ENCODE measurements at places on chromosomes 1 and 21.

DNA sequence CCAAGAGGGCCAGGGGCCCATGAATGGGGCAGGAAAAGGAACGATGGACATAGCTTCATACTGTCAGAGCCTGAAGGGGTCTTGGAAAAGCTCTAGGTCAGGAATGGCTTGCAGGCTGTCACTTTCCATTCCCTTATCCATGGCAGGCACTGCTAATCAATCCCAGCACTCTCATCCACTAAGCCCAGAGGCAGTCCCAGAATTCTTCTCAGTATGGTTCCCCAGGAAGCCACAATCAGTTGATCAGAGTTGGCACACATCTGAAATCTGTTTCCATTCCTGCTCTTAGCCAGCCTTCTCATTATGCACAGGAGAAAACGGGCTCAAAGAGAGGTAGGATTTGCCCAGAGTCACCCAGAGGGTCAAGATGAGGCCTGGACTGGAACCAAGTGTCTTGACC lies 65.7 kb downstream of the LACTBL1 start:
- DNase-seq, result no peak

GRCh38 chr1:10915594-10915993 lies 96.9 kb upstream of the TARDBP start:
- no peak for DNase-seq

DNA sequence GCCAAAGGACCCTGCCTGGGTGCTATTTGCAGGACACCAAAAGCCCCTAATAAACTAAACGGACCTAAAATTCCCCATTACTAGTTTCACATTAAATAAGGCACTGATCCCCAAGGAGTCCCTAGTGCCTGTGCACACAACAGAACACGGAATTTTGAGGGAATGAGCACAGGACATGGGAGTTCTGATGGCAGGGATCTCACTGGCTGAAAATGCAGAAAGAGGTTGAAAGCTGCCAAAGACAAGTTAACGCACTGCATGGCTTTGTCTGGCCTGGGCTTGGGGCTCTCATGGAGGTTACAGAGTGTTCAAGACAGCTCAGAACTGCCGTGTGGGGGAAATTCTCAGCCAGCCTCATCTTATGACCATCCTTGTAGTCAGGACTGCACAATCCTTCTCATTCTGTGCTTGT lies 15.6 kb upstream of the ATP1B1 start:
- DNase-seq, result no peak

GRCh38 chr1:89552471-89553081 lies 27.9 kb downstream of the LRRC8B start:
- no peak for DNase-seq

DNA sequence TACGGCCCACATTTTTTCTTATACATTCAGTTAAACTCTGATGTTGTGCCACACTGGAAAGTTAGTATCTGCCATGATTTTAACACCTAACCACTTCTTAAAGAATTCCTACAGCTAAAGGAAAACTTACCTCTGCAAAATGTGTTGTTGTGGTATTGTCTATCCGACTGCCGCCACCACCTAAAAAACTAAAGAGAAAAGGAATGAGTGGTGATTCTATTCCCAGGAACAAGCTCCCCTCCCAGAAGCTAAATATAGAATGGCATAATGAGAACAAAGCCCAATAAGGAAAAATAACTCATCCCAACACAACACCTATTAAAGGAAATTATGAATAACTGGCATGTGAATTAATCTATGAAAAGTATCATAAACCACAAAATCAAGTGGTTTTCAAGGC lies 39.5 kb downstream of the RNF115 start:
- no peak for DNase-seq

- no peak for DNase-seq
These were observed 21.1 kb downstream of the CACNA1E start for GRCh38 chr1:181504399-181504842.

GRCh38 chr21:45244799-45245340 lies 42.8 kb downstream of the POFUT2 start:
- no peak for DNase-seq

GRCh38 chr1:193179094-193179493 lies 7.3 kb downstream of the B3GALT2 start:
- no peak for DNase-seq

- DNase-seq, result no peak
These were observed 75.2 kb downstream of the MPZL1 start for GRCh38 chr1:167797015-167797414.

- no peak for DNase-seq
These were observed 3.8 kb downstream of the RGS13 start for GRCh38 chr1:192639607-192640368.

DNA sequence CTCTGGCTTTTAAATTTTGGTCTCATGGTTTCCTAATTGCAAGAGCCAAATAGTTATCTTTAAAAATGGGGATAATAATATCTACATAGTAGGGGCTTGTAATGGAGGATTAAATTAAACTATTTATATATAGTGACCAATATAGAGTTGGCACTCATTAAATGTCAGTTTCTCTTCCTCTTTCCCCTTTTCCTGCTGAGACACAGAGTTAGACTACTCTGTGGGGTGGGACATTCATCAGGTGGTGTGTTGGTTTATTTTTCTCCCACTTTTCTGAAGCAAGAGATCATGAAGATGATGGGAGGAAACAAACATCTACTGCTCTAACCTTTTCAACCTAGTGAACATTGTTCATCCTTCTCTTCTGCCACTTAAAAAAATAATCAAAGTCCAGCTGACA lies 17.3 kb upstream of the RAP1A start:
- DNase-seq, result no peak

DNA sequence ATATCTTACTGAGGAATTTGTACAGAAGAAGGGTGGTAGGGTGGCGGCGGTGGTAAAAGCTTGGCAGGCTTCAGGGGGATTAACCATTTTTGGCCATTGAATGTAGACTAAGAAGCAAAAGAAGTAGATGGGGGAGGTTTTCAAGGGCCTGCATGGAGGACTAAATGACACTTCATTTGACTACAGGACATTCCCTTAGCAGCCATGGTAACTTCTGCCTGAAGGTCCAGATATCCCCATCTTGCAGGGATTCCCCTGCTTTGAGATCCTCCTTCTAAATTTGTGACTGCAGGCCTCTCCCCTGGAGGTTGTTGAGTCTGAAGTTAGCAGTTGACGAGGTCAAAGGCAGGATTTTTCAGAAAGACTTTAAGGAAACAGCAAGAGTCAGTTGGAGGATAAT lies 4.8 kb downstream of the VASH2 start:
- no peak for DNase-seq

DNA sequence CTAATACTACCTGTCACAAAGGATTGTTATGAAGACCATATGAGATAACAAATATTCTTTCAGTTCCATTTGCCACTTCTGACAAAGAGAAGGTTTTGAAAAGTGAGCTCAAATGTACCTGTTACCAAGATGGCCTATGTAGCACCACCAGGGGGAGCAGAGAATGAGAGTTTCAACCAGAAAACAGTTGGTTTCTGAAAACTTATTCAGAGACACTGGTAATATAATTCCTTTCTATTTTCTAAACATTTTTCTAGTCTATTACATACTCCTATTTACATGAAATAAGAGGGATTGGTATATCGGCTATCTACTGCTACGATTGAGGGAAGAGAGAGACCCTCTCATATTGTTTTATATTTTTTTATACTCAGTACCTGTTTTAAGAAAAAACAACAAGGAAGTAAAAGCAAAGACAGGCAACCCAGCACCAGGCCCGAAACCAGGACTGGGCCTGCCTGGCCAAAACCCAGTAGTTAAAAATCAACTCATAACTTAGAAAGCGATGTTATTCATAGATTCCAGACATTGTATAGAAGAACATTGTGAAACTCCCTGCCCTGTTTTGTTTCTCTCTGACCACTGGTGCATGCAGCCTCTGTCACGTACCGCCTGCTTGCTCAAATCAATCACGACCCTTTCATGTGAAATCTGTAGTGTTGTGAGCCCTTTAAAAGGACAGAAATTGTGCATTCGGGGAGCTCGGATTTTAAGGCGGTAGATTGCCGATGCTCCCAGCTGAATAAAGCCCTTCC lies 48.3 kb downstream of the IL23R start:
- DNase-seq, result no peak

- no peak for DNase-seq
These were observed 96.3 kb upstream of the GALNT2 start for GRCh38 chr1:229970714-229971113.

GRCh38 chr21:37358397-37358796 lies 8.2 kb upstream of the DYRK1A start:
- DNase-seq, result no peak

- no peak for DNase-seq
These were observed 22.7 kb downstream of the CRYAA start for GRCh38 chr21:43191521-43191920.

DNA sequence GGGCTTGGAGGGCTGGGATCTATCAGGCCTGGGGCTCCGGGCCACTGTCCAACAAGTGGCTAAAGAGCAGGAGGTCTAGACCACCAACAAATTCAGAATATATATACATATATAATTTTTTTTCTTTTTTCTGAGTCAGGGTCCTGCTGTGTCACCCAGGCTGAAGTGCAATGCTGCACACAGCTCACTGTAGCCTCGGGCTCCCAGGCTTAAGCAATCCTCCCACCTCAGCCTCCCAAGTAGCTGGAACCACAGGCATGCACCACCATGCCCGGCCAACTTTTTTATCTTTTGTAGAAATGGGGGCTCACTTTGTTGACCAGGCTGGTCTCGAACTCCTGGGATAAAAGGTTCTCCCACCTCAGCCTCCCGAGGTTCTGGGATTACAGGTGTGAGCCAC lies 6.8 kb upstream of the LAPTM5 start:
- no peak for DNase-seq

GRCh38 chr1:245108246-245108645 lies 46.5 kb upstream of the KIF26B start:
- no peak for DNase-seq

DNA sequence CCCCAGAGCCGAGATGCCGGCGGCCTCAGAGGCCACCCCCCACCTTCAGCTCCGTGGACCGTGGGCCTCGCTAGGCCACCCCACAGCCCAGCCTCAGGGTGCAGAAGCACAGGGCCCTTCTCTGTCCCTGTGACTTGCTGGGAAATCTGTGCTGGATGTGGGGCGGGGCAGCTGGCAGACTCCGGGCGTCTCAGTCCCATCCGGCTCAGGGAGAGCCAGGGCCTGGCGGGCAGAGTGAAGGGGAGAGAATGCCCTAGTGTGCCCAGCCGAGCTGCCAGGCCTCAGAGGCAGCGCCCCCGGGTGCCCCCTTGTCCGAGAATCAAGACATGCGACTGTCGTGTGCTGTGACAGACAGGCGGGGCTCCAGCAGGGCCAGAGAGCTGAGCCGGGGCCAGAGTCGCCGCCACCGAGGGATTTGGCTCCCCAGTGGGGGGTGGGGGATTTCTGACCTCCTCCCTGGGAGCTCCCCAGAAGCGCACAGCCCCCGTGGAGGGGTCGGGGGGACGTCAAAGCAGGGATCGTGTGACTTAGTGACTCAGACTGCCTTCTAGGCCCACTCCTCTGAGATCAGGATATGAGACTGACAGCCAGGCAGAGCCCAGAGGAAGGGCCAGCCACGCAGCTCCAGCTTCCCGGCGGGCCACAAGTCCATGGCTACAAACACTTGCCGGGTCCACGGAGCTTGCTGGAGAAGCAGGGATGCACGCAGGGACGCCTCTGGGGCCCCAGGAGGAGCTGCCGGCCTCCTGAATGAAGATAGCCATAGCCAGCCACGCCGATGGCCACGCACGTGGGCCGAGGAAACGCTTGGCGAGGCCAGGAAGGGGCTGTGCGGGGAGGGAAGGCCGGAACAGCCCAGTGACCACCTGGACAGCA lies 11.9 kb downstream of the COL6A1 start:
- DNase-seq, result no peak

DNA sequence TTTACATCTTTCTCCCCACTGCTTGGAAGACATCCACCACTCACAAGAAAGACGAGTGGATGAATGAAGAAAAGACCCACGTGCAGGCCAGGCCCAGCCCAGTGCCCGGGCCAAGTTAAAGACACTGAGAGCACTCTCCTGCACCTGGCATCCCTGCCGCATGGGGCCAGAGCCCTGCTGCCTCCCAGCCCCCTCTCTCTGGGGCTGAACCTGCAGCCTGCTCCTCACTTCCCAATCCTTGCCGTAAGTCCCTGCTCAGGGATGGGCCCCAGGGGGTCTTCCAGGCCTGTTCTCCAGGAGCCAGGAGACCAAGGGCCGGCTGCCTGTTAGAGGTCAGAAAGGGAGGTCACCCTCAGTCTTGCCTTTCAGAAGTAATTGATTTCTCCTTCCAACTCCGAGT lies 168.5 kb upstream of the ZC3H12A start:
- no peak for DNase-seq

- no peak for DNase-seq
These were observed 7.6 kb upstream of the RGS16 start for GRCh38 chr1:182611787-182612186.

DNA sequence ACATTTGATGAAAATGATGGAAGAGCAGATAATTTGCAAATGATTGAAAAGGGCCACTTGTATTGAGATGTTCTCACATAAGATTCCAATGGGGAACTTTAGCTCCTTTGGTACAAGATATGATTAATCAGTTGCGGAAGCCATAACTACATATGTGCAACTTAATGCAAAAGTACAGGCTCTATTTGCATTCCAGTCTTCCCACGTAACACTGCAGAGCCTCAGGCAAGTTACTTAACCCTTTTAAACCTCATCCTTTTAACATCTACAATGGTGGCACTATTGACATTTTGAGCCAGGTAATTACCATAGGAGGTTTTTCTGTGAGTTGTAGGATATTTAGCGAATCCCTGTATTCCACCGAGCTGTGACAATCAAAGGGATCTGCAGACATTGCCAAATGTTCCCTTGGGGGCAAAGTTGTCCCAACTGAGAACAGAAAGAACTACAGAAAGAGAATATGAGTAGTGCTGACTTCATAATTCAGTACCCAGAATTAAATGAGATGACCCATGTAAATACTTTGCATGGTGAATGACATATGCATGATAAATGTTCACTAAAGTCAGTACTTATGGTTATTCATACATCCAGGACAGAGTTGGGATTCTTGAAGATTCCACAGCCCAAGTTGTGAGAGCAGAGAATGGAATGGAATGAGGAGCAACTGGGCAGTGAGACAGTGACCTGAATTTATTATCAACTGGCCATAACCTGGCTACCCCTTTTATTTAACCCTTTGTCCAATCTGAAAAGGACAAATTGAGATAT lies 62.6 kb downstream of the SPAG17 start:
- no peak for DNase-seq

All from anterior cingulate cortex (tissue), 58 donors.